ENCODE measurements at places on chromosomes 4 and X. TPM values are rescaled to one million over a fixed set of nuclear protein-coding genes. Genes with fewer than 3 reads are reported as not detected.

PDE6B gene
- total RNA-seq, result 21.7 TPM

UGT8 gene
- 0.47 TPM for total RNA-seq

RIBC1 gene
- 2.7 TPM for total RNA-seq

POF1B gene
- total RNA-seq, result 0.25 TPM

RBMXL3 gene
- not detected for total RNA-seq

AMER1 gene
- 3.6 TPM for total RNA-seq

SLC6A14 gene
- total RNA-seq, result not detected

HS3ST1 gene
- not detected for total RNA-seq

SPARCL1 gene
- total RNA-seq, result not detected

NXF2 gene
- total RNA-seq, result not detected

All from T-cell (primary cell).